Urinary bladder (tissue), 4 donors: ENCODE measurements at places on chromosomes 13 and 19.
A peak's percentile ranks its signal among the peaks of the same experiment; 100 is the strongest.

DNA sequence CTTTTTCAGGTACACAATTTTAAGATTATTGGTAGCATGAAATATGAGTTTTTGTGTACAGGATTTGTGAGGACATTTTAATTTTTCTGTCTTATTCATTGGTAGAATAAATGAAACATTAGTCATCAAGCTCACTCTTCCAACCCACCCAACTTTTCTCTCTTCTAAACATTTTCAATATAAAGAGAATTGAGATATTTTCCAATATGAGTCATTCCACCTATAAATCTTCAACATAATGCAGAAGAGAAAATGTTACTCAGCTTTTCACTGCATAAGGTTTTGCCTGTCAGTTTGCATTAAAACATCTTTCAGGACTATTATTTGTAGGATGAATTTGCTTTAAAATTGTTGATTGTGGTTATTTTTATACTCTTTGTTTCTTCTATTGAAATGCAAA lies 330.7 kb downstream of the PCDH20 start:
- DNase-seq, result no peak

DNA sequence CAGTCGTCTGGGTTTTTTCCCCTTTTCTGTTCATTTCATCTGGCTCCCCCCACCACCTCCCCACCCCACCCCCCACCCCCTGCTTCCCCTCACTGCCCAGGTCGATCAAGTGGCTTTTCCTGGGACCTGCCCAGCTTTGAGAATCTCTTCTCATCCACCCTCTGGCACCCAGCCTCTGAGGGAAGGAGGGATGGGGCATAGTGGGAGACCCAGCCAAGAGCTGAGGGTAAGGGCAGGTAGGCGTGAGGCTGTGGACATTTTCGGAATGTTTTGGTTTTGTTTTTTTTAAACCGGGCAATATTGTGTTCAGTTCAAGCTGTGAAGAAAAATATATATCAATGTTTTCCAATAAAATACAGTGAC lies 9.3 kb downstream of the CALM3 start:
- no peak for DNase-seq

GRCh38 chr13:90800082-90800746 lies 547.3 kb upstream of the MIR17HG start:
- DNase-seq, result peak; percentile 6

DNA sequence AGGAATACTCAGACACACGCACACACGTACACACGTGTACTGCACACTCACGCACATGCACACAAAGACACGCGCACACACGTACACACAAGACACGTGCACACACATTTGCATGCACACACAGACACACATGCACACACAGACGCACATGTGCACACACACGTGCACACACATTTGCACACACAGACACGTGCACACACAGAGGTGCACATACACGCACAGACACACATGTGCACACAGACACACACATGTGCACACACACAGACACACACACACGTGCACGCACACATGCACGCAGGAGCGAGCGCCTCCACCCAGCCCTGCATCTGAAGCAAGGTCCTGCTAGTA lies 81.1 kb downstream of the GADD45B start:
- DNase-seq, result no peak

GRCh38 chr19:1383017-1383311 lies 743 bp upstream of the NDUFS7 start:
- no peak for DNase-seq

- no peak for DNase-seq
Observed at GRCh38 chr19:925087-925525, 729 bp upstream of the ARID3A start.

GRCh38 chr19:5079071-5079774 lies 110.3 kb downstream of the KDM4B start:
- DNase-seq, result no peak

DNA sequence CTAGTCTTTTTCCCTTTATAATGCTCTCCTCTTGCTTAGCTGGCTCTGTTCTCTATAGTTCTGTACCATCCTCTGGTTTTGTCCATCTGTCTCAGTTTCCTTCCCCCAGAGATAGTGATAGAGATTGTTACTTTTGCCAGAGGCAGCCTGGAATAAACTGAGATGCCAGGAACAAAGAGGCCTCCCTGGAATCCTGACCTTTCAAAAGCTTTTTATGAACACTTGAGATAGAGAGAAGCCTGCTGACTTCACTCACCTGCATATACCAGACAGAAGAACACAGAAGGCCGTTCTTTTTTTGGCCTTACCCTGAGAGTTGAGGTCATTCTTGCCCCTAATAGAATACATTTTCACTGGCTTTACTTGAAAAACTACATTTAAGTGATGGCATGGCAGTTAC lies 150.2 kb downstream of the LHFPL6 start:
- DNase-seq, result no peak

- no peak for DNase-seq
Observed at GRCh38 chr19:49315111-49315510, 9.9 kb downstream of the SLC6A16 start.

DNA sequence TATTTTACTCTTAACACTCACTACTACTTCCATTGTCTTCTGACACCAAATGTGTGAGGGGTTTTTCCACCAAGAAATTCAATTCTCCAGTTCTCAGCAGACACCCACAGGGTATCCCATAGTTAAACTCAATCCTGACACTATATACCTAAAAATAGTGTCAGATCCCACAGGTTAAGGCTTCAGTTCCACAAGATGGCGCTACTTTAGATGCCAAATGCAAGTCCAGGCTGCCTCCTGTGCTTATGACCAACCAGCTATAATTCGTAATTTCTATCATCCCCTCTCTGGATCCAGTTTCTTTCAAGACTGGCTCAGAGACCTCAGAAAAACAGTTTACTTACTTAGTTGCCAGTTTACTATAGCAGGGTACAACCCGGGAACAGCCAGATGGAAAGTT lies 1146.2 kb upstream of the SPRY2 start:
- DNase-seq, result no peak

DNA sequence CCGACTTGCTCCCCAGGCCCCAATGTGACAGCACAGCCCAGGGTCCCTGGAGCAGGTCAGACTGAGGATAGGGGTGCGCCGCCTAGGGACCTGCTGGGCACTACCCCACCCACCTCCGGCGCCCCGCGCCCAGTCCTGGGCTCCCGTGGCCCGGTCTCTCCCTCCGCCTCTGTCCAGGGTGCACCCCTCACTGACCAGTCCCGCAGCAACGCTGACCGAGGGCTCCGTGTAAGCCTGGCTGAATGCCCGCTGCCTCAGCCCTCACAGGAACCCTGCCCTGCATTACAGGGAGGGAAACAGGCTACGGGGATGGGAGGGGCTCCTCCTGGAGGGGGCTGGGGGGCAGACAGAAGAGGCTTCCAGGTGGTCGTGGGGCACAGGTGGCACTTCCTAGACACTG lies 31.7 kb downstream of the GPX4 start:
- no peak for DNase-seq

- no peak for DNase-seq
Observed at GRCh38 chr19:8151767-8152035, 2.3 kb upstream of the FBN3 start.

DNA sequence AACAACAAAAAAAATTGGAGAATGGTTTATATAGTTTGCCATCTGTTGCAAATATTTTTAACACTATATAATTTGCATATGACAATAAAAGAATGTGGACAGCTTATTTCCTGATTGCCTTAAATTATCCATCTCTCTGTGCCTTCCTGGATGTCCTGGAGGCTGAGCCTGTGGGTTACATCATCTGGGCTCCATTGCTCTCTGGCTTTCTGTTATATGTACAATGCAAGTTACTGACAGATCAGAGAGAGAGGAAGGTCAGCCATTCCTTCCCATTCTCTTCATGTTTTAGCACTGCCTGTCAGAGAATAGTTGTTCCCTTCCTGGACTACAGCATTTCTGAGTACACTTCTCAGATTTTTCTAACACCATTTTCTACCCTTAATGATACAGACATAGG lies 758.3 kb upstream of the PCDH20 start:
- no peak for DNase-seq

DNA sequence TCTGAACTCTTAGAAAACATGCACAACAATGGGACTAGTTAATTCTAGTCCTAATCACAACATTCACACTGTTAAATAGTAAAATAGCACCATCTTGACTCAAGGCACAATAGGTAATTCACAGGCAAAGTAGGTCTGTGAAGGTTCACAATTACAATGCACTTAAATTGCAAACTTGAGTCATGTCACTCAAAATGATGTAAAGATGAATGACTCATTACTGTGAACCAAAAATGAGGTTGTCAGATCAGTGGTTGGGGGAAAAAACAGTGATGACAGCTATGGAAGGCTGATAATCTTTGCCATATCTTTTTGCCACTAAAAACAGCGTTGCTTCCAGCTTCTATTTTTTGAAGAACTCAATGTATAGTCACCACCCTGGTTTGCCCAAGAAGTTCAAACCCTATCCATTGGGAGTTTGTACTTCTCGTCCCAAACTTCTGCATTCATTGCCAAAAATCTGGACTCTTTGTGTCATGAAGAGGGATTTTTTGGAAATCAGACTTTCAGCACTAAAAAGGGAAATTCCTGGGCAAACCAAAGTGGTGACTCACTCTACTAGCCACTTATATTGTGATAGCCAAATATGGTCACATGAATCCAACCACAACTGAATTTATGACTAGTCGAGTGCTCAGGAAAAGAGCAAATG lies 200.9 kb upstream of the TMTC4 start:
- DNase-seq, result no peak

DNA sequence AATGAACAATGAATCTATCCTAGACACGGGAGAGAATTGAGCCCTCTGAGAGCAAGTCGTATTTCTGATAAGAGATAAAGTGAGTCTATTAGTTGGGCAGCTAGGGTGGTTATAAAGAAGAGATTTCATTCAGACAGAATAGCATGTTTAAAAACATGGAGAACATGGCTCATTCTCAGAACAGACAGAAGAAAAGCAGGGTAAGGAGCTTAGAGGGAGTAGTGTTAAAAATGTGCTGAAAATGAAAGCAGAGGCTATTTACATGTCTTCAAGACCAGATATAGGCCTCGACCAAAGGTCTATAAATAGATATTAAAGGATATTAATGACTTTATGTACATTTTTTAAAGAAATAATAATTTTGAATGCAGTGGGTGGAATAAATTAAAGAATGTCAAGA lies 149.5 kb downstream of the SLITRK1 start:
- DNase-seq, result no peak

- no peak for DNase-seq
Observed at GRCh38 chr13:42405665-42406390, 133.9 kb downstream of the AKAP11 start.

- DNase-seq, result no peak
Observed at GRCh38 chr19:54114340-54115108, 933 bp downstream of the TFPT start.

DNA sequence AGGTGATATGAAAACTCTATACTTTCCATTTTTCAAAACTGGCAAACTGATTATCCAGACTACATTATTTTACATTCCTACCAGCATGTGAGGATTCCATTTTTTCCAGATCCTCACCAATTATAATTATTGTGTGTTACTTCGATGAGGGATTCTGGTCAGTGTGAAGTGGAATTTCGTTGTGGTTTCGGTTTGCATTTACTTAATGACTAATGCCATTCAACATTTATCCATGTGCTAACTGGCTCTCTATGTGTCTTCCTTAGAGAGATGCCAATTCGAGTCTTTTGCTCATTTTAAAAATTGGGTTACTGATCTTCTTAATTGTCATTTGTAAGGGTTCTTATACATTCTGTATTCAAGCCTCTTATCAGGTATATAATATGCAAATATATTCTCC lies 1551.3 kb upstream of the MIR17HG start:
- no peak for DNase-seq

DNA sequence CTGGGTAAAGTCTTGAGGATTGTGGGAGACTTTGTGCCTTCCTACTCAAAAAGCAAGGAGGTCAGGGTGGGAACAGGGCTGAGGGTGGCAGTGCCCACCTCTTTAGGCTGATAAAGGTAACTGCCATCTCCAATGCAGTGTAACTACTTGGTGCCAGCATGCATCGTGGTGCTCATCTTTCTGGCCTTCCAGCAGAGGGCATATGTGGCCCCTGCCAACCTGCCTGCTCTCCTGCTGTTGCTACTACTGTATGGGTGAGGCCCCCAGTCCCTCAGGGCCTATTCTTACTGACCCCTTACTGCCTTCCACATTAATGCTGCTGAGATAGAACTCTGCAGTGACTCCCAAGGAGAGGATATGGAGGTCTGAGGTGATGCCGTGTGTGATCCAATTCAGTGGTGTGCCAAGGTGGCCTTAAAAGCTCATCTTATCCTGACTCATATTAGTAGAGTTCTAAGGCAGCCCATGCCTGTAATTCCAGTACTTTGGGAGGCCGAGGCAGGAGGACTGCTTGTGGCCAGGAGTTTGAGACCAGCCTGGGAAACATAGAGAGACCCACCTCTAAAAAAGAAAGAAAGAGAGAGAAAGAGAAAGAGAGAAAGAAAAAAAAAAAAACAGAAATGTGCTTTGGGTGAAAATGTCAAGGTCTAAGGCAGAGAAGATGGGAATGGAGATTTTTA lies 9.7 kb upstream of the ARHGAP45 start:
- DNase-seq, result no peak
